ENCODE measurements at places on chromosomes 4 and X.

DNA sequence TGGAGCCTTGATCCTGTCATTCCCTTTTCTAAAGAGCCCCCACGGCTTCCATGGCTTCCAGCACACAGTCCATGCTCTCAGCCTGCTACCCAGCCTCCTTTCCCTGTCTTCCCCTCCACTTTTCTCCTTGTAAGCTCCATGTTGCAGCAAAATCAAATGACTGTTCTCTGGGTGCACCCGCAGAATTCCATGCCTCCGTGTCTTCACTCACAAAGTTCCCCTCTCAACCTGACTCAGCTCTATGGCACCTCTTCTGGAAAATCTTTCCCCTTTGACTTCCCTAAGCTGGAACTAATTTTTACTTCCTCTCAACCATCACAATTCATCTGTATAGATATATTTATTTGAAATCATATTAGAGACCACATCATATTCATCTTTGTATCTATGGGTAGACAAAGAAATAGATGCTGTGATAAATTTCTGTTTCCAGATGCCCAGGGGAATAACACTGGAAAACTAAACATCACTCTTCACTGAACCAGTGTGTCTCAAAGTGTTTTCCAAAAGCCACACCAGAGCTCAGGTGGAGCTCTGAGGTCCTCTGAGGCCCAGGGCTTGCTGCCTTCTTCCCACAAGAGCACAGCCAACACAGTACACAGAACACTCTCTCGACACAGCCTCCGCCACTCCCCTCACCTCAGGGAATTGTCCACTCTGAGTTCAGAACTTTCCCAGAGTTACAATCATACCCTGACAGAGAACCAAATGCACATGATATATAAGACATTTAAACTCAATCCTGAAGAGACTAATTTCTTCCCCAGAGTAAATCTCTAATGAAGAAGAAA is 3.3 kb downstream of the SETD7 start:
- DNase-seq: no peak

DNA sequence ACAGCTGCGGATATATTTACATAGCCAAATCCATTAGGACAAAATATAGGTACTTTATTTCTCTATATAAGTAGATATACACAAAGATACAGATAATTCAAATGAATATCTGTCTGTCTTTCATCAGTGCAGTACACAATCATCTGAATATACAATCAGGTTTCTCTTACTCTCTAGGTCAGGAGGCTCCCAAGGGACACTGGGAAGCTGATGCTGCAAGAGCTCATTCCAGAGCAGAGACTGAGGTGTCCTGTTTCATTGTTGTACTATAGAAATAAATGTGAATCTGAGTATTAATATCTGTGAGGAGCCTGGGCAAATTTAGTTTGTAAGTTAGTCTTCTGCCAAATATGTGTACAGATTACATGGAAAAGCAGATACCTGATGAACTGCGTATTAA is 4.2 kb downstream of the TLL1 start:
- DNase-seq: no peak

DNA sequence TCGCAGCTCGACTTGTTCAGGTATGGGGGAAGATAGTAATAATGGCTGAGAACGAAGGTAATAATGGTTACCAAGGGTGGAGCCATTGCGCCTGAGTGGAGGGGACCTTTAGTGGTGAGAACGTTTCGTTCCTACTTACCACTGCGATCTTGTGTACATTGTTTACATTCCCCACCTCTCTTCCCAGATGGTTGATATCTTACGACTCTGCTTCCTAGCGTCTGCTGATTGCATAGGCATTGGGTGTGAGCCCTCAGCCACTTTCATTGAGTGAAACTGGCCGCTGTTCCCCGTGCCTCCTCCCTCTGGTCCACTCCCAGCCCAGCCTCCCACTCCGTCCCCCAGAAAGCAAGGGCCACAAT is 850 bp downstream of the IGBP1 start:
- no peak for DNase-seq

GRCh38 chr4:175773566-175773965 is 38.5 kb downstream of the GPM6A start:
- no peak for DNase-seq

DNA sequence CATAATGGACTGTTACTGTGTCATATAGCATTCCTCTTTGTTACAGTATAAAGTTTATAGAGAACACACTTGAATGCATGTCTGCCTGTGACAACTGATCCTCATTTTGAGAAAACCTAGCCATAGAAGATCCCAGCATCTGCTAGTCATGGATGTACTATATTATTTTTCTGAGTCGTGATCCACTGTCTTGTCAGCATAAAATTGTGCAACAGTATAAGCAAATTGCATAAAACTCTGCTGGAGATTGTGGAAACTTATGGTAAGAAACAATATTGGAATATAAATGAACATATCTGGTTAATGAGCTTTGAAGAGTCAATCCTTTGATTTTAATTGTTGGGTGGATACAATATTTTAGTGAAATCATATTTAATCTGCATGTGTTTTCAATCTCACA is 3.6 kb downstream of the NEIL3 start:
- DNase-seq: no peak

GRCh38 chrX:130909469-130910136 is 6.6 kb upstream of the ENOX2 start:
- no peak for DNase-seq

DNA sequence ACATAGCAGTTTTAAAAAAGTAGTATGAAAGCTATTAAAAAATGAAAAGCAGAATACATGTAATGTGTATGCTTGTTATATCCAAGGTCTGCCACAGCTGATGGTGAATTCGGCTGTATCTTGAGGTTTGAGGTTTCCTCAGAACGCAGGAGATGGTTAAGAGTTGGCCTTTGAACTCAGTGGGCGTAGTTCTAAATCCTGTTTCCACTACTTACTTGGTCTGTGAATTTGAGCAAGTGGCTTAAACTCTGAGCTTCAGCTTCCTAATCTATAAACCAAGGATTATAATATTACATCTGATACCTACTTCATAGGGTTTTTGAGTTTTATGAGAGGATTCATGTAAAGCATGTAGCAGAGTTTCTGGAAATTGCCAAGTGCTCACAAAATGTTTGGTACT is 125.2 kb downstream of the STIM2 start:
- no peak for DNase-seq

GRCh38 chr4:129429581-129430320 is 333.8 kb downstream of the C4orf33 start:
- DNase-seq: no peak

- DNase-seq: no peak
Observed at GRCh38 chrX:15274946-15275345, 5.1 kb upstream of the ASB9 start.

DNA sequence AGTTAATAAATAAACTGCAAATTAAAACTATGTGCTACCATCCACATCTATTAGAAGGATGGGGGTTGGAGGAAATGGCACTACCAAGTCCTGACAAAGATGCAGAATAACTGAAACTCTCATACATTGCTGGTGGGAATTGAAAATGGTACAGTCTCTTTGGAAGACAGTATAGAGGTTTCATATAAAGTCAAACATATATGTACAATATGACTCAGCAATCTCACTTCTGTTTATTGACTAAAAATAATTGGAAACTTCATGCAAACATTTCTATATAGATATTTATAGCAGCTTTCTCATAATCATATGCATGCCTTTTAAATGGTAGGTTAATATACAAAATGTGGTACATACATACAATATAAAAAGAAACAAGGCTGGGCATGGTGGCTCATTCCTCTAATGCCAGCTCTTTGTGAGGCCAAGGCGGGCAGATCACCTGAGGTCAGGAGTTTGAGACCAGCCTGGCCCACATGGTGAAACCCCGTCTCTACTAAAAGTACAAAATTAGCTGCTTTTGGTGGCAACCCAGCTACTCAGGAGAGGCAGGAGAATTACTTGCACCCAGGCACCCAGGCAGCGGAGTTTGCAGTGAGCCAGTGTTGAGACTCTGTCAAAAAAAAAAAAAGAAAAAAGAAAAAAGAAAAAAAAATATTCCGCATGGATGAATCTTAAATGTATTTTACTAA is 225.0 kb upstream of the CXXC4 start:
- DNase-seq: no peak

DNA sequence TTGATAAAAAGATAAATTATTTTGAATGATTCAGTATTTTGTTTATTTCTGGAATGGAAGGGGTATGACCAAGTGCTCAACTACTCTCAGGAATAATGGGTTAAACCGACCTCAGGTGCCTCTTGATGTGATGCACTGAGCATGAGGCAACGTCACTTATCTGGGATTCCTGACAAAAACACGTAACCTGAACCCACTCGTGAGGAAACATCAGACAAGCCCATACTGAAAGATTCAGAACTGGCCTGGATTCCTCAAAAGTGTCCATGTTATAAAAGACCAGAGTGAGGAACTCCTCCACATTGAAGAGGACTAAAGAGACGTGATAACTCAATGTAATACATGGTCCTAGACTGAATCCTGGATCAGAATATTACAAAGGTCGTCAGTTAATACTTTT is 144.0 kb downstream of the FNIP2 start:
- DNase-seq: no peak

DNA sequence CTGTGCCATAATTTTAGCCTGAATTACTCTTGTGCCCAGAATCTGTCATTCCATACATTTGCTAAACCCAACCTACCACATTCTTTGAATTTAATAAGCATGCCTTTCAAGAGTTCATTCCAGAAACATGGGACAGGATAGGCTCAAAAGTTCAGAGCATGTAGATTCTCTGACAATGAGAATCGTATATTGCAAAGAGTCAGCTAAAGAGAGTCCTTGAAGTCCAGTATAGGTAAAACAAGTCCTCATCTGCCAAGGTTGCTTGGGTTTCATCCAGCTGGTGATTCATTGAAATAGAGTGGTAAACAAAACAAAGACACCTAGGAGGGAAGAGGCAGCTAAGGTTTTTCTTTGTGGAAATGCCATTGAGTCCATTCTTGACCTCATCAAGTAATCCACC is 249.3 kb upstream of the DIPK2B start:
- DNase-seq: peak; percentile 68

- DNase-seq: no peak
Observed at GRCh38 chr4:79292008-79292407, 33.9 kb downstream of the NAA11 start.

DNA sequence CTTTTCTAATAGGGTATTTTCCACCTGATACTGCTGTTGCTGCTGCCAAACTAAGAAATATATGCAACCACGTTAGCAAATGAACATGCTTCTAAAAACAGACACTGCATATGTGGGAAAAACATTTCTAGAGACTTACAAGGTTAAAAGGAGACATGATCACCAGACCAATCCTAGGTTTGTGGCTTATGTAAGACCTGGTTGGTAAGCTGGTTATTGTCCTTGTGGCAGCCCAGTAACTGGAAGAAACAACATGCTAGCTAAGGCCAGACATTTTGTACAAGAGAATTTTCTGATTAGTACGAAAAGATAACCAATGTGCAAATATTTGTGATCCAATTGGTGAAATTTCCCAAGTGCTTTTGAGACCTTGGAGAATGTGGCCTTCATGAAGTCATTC is 112.0 kb downstream of the AFF2 start:
- DNase-seq: no peak

DNA sequence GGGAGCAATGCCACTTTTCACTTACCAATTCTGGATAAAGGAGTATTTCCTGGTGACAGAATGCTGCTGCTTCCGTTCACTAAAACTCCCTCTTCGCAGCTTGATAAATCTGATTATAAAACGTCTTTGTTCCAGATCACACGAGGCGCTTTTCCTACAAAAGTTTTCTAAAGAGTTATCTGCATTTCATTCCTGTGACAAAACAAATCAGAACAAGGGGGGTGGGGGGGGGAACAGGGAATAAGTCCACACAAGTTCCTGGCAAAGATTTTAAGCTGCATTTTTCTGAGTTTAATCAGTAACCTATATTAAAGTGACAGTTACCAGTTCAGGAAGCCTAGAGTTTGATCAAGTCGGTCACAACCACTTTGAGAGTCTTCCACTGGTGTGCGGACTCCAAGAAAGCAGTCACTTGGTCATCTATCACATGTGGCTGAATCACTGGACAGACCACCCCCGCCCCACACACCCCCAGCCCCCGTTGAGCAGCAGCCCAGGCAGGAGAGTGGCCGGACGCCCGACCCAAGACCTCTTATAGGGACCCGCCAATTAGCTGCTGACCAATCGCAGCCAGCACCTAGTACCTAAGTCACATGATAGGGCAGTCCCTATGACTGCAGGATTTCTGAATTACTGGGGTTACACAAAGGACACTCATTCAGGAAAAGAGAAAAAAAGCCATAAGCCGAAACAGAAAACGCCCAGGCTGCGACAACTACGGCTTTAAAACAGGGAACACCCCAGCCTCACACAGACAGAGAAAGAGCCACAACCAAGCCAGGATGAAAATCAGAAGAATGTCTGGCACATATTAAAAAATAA is 569.3 kb upstream of the DIPK2B start:
- DNase-seq: no peak

DNA sequence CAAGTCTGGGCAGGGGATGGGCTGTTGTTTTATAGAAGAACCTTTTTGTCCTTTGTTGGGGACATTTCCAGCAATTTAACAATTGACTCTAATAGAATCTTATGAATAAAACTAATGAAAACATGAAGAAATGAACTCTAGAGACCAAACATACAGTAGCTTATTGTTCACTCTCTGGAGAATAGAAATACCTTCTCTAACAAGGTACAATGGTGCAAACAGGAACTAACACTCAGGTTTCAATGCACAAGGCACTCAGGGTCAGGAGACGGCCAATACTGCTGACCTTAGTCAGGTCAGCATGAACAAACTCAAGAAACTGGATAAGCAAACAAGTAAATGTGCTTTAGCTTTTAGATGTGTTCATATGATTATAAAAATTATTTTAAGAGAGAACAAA is 39.6 kb upstream of the FBXW7 start:
- no peak for DNase-seq

- no peak for DNase-seq
Observed at GRCh38 chr4:133320576-133321170, 171.6 kb downstream of the PCDH10 start.
